ENCODE measurements at places on chromosomes 7 and 10. TPM values are rescaled to one million over a fixed set of nuclear protein-coding genes. Genes with fewer than 3 reads are reported as not detected.

The TSPAN12 gene
- total RNA-seq = 35.6 TPM

The TRPV5 gene
- total RNA-seq = 0.15 TPM

The TBXAS1 gene
- total RNA-seq = 7.6 TPM

The FXYD4 gene
- total RNA-seq = not detected

The SDK1 gene
- 22.7 TPM for total RNA-seq

The ACTR3C gene
- 0.92 TPM for total RNA-seq

The SVOPL gene
- 0.86 TPM for total RNA-seq

The CLDN4 gene
- total RNA-seq = 9.7 TPM

The COMMD3 gene
- total RNA-seq = 16.1 TPM

The CYP3A4 gene
- not detected for total RNA-seq

The GOLGA7B gene
- total RNA-seq = 0.18 TPM

The GFRA1 gene
- total RNA-seq = 3.1 TPM

The MYL10 gene
- not detected for total RNA-seq

The BTBD16 gene
- not detected for total RNA-seq

The EPHB6 gene
- total RNA-seq = 36.9 TPM

The ACBD7 gene
- 1.9 TPM for total RNA-seq

The VSTM4 gene
- 0.65 TPM for total RNA-seq

The GNAT3 gene
- not detected for total RNA-seq

The TMEM213 gene
- total RNA-seq = not detected

The PILRA gene
- 2.1 TPM for total RNA-seq

The CFAP70 gene
- total RNA-seq = 0.70 TPM

The LEP gene
- total RNA-seq = not detected

The CALHM2 gene
- total RNA-seq = 1.0 TPM

The CYP2C19 gene
- total RNA-seq = not detected

The PPP1R9A gene
- total RNA-seq = 38.7 TPM

The HOXA7 gene
- not detected for total RNA-seq

The PDZD8 gene
- 53.3 TPM for total RNA-seq

The SPDYE2B gene
- total RNA-seq = not detected

The AGBL3 gene
- total RNA-seq = 2.6 TPM

The ASB4 gene
- total RNA-seq = not detected

The CTAGE8 gene
- not detected for total RNA-seq

The MLXIPL gene
- 33.6 TPM for total RNA-seq

The TCERG1L gene
- 4.0 TPM for total RNA-seq

The KLF14 gene
- not detected for total RNA-seq

The ASB10 gene
- total RNA-seq = not detected

The CNPY1 gene
- not detected for total RNA-seq

The VAX1 gene
- 4.0 TPM for total RNA-seq

The TRIM74 gene
- total RNA-seq = 0.69 TPM

The HABP2 gene
- total RNA-seq = 0.97 TPM

The UPK3BL2 gene
- total RNA-seq = 17.7 TPM

The CRHR2 gene
- not detected for total RNA-seq

The MCM7 gene
- total RNA-seq = 249 TPM

The TACR2 gene
- not detected for total RNA-seq

Data from endodermal cell (in vitro differentiated cells).